ENCODE measurements at places on chromosomes 7 and 10.

- peak; percentile 41 for DNase-seq
Observed at GRCh38 chr10:71812016-71812912, 38.8 kb downstream of the PSAP start.

DNA sequence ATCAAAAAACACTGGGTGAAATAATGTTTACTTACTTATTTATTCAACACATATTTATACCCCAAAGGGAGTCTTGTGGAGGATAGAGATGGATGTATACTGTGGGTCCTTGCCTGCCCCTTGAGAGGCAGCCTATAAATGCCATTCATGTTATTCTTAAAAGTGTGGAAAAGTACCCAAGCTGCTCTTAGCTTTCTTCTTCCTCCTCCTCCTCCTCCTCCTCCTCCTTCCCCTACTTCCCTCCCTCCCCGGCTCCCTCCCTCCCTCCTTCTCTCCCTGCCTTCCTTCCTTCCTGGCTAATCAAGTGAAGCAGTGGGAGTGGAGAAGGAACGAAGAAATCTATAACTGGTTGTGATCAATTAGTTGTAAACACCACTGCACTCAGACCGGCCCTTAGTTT lies 21.2 kb upstream of the IGF2BP3 start:
- DNase-seq = no peak

DNA sequence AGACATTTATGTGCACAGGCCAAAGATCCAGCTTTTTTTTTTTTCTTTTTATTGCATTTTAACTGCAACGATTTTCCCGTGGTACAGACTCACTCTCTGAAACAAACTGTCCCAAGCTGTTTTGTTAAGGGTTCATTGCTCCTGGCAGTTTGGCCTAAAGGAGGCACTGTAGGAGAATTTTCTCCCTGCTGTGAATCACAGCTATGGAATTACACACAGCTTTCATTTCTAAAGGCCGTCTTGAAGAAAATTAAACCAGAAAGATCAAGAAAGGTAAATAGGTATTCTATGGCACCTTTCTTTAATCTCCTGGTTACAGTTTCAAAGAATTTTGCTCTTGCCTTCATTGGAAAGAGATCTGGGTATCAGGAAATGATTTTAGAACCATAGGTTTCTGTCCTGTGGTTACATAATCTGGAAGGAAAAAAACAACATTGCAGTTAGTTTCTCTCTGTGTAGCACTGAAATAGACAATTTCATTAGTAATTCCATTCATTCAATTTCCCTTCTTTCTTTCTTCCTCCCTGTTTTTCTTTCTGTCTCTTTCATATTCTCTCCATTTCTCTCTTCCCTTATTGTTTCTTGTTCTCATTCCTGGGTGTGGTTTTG lies 51.2 kb downstream of the PDK4 start:
- DNase-seq = peak; percentile 33

DNA sequence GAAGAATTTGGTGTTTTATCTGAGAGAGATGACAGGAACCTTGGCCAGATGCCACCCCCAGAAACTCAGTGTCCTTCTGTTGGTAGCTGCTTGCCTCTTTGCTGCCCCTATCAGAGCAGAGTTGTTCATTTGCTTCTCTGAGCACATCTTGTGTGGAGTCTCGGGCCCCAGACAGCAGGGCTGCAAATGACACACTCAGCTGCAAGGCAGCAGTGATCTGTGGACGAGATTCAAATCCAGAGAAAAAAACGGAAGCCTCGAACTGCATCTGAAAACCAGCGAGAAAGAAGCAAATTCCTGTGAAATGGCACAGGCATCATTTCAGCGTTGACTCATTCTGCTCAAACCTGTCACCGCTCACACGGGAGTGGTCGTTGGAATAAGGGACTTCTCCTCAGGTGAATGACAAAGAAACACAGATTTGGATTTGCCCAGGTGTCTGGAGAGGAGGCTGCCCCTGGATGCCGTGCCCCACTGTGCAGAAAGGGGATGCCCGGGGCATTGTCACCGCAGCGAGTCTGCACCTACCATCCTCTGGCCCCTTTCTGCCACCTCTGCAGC lies 144.7 kb downstream of the PFKFB3 start:
- DNase-seq = no peak
